ENCODE measurements at places on chromosomes 1 and 21.

- no peak for DNase-seq
These were observed 24.2 kb downstream of the PCSK9 start for GRCh38 chr1:55063577-55063942.

GRCh38 chr1:150968491-150968890, 6.1 kb downstream of the CERS2 start:
- DNase-seq, result no peak

DNA sequence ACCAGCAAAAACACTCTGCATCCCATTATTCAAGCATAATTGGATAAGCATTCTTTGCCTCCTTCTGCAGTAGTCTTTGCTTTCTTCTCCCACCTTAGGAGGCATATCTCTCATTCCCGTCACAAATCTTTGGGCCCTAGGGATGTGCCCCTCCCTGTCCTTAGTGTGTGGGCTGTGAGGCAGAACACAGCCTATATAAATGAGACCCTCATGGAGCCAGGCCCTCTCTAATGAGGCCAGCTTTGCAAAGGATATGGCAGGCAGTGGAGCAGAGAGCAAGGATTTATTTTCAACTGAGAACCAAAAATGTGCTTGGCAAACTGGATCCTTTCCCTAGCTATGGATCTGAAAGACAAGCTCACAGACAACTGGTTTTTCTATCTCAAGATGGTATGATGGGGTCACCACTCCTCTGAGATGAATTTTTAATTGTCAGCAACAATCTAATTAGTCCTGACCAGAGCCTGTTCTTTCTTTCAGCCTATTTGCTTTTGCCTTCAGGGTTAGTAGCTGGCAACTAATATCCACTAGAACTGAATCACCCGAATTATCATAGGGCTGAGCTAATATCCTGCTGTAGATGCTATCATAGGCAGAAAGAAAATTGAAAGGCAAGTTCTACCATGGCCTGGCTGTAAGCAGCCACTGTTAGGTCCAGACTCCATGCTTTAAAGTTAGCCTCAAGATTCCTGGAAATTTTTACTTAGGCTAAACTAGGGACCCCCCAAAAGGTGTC, 134.2 kb downstream of the SYT2 start:
- peak; percentile 80 for DNase-seq

- DNase-seq, result peak; percentile 29
These were observed 210.9 kb downstream of the LTN1 start for GRCh38 chr21:28781602-28782276.

- DNase-seq, result no peak
These were observed 24.0 kb upstream of the SPOCD1 start for GRCh38 chr1:31839662-31840343.

- no peak for DNase-seq
These were observed 544 bp upstream of the CCT8 start for GRCh38 chr21:29074007-29074376.
